Activated CD8-positive, alpha-beta memory T cell treated with anti-CD3 and anti-CD28 coated beads, Interleukin-2, amount 50 U/mL, for 48 hours (primary cell): ENCODE measurements at places on chromosomes 7 and 10.

DNA sequence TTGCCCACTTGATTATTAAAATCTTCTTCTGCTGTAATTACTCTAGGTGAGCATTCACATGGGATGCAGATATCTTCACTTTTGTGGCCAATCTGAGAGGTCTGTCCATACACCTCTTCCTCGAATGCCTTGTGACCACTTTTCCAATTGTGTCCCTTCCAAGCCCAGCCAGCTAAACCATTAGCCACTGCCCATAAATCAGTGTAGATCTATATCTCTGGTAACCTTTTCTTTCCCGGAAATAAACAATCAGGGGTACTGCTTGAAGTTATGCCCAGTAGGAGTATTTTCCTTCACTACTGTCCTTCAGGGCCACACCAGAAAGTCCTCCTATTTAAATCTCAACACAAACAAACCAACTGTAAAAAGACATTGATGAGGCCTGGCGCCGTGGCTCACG lies 104.6 kb upstream of the KCNMA1 start:
- no peak for DNase-seq

- no peak for DNase-seq
These were observed 986.7 kb upstream of the LRRN3 start for GRCh38 chr7:110104243-110104642.

GRCh38 chr7:34296663-34297062 lies 361.4 kb upstream of the NPSR1 start:
- DNase-seq: no peak

GRCh38 chr10:102612964-102613275 lies 31.4 kb upstream of the TRIM8 start:
- no peak for DNase-seq

DNA sequence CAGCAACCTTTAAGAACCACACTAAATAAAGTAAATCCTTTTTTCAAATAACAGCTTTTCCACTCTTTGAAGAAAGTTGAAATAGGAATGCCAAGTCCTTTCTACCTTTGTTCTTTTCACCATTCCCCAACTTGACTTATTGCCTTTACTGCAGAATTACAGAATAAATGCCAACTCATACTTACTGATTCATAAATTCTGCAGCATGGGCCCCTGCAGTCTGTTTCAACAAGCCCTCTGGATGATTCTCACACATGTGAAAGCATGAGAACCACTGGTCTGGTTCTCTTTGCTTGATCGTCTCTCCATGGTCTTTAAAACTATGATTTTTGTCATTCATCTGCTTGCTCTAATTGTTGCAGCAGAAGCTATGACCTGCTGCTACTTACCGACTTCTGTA lies 56.1 kb downstream of the HACD1 start:
- DNase-seq: no peak

DNA sequence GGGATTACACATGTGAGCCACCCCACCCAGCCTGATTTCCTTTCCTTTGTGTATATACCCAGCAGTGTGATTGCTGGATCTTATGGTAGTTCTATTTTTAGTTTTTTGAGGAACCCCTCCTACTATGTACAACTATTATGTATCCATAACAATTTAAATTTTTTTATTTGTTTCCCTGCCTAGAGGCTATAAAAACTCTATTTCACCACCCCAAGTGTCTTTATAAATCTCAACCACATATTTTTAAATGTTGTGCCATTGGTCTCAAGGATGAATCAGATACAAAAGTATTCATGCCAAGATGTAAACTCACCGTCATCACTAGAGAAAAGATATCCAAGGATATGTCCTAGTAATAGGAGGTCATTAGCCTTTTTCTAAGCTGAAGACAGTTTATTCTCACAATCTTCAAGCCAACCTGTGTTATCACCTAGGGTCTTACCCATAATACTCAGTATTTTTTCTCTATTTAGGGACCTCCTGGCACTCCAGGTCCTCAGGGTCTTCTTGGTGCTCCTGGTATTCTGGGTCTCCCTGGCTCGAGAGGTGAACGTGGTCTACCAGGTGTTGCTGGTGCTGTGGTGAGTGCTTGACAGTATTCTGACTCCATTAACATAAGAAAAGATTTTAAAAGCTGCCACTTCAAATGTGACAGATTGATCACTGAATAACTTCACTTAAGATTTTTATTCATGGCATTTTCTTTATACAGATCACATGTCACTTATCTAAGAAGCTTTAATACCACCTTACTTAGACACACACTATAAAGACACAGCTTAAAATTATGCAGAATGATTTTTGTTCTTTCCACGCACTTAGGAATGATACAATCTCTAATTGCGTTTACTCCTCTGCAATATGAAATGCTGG lies 29.4 kb downstream of the COL1A2 start:
- no peak for DNase-seq

DNA sequence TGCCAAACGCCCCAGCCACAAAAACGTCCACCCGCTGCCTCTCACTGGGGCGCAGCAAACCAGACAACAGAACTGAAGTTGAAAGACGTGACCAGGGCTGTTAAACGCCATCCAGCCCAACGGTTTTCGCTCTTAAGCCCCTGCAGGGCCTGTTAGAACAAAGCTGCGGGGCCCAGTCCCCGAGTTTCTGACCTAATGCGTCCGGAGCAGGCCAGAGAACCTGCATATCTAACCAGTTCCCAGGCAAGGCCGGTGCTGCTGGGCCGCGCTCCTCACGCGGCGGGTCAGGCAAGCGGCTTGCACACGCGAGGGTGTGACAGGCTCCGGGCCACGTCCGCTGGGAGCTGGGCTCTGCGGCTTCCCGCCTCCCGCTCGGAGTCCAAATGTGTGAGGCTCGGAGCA lies 87.0 kb downstream of the PTPRN2 start:
- DNase-seq: no peak

GRCh38 chr7:128935342-128935730 lies 2.4 kb upstream of the IRF5 start:
- DNase-seq: no peak

GRCh38 chr7:142496545-142496991 lies 238.7 kb upstream of the PRSS58 start:
- no peak for DNase-seq

DNA sequence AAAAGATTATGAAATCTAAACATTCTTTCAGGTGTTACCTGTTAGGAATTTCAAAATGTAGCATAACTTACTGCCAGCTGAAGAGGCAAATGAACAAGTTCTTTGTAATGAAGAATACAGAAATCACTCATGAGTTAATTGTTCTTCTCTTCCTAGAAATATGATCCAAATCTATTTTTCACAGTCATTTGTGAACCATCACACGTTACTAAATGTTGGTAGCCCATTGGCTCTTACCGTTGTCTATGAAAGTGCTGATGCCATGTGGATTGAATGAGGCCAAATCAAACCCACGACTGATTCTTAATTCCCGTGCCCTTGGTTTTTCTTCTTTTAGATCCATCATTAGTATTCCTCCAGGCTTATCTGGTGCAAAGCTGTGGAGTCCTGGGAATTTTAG lies 15.9 kb upstream of the PON3 start:
- DNase-seq: no peak

DNA sequence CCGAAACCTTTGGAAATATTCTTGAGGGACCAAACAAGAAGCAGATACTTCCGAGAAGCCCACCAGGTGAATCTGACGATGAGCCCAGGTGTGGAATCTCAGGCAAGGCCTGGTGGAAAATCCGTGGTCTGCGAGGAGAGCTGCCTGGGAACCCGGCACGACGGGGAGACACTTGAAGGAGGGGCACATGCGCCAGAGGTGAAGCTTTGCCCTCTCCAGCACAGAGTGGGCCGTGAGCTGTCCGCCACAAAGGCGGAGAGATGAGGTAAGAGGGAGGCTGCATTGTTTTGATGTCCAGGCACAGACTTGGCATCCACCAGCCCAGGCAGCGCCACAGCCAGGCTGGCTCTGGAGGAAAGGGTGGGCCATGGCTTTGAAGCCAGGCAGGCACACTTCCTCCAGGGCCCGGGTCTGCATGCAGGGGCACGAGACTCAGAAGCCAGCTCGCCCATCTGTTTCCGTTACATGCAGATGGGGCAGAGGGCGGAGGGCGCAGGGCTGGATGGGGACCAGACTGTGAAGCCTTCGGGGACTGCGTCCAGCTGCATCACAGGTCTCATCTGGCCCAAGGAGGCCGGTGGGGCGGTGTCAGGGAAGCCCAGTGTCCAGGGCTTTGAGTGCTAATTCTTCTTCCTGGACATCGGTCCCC lies 45.4 kb downstream of the CALML3 start:
- DNase-seq: no peak

GRCh38 chr7:26061678-26062603 lies 90.1 kb upstream of the NFE2L3 start:
- peak; percentile 83 for DNase-seq

GRCh38 chr10:51937308-51938140 lies 238.1 kb upstream of the CSTF2T start:
- no peak for DNase-seq

DNA sequence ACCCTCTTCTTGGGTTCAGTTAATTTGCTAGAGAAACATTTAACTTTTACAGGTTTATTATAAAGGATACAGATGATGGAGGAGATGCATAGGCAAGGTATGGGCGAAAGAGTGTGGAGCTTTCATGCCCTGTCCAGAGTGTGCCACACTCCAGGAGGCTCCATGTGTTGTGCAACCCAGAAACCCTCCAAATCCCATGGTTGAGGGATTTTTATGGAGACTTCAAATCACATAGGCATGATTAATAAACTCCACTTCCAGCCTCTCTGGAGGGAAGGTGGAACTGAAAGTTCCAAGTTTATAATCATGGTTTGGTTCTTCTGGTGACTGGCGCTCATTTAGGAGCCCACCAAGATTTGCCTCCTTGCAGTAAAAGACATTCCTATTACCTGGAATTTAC lies 159.9 kb downstream of the PHTF2 start:
- DNase-seq: no peak

DNA sequence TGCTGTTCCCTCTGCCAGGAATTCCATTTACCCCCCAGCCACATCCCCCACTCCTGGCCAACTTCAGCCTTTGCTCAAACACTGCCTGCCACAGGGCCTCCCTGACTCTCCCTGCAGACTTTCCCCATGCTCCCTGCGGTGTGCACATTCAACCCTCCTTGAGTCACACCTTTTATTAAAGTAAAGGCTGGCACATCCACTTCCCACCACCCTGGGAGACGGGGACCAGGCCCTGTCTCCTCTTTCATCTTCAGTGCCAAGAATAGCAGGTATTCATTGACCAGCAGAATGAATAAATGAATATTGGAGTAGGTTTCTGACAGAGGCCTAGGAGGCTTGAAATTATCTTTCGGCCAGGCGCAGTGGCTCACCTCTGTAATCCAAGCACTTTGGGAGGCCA lies 91.4 kb downstream of the GRK5 start:
- DNase-seq: no peak

- no peak for DNase-seq
These were observed 50.0 kb downstream of the RAB11FIP2 start for GRCh38 chr10:117996709-117997108.

DNA sequence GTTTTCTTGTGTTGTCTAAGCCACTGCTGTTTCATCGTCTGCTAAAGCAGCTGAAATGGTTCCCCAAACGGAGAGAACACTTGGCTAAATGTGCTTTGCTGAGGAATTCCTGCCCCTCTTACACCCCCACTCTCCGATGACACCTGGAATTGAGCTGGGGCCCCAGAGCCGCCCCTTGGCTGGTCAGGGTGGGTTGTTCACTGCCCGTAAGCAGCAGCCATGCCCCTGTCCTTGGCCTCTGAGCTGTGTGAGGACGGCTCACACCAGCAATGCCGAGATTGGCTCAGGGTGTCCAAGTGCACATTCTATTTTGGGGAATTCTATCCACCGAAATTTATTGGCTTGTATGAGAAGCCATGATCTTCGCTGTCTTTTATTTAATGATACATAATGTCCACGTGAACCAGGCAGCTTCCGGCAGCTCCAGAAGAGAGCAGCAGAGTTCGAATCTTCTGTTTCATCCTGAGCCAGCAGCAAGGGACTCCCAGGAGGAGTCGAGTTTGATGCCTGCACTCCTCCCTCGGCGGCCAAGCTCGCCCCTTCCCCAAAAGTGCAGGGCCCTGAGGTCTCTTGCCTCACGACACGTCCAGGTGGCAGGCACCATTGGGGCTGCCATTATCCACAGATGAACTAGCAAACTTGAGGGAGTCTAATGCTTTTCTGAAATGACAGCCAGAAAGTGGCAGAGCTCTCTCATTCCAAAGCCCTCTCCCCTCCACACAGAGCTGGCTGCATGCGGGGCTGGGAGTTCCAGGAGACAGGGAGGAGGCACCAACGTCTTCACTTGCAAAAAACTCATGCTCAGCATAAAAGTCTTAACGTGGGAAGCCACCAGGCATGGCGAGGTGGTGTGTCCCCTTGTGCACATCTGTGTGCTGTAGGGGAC lies 114.0 kb downstream of the WDR37 start:
- no peak for DNase-seq

GRCh38 chr7:87075671-87076404 lies 16.4 kb upstream of the ELAPOR2 start:
- DNase-seq: no peak

- DNase-seq: no peak
These were observed 147.1 kb downstream of the NEURL1 start for GRCh38 chr10:103640436-103641181.

- no peak for DNase-seq
These were observed 22.2 kb downstream of the ARHGAP21 start for GRCh38 chr10:24701447-24701846.

GRCh38 chr7:26307791-26308190 lies 16.1 kb downstream of the SNX10 start:
- DNase-seq: no peak

DNA sequence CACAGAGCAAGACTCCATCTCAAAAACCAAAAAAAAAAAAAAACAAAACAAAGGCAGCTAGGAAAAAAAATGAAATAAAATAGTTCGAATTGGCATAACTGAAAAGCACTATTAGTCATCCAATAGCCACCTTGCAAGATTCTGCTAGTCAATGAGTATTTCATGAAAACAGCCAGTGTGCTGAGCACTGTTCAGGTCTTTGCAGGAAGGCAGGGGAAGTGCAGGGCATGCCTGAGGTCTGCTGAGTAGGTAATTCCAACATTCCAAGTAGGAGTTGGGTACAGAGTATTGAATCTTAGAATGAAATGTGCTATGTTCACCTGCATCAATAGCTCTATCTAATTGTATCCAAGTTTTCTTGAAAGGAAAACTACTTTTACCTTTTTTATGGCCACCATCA lies 22.9 kb downstream of the ABRAXAS2 start:
- DNase-seq: no peak

GRCh38 chr10:78991187-78991586 lies 77.6 kb upstream of the ZMIZ1 start:
- no peak for DNase-seq

DNA sequence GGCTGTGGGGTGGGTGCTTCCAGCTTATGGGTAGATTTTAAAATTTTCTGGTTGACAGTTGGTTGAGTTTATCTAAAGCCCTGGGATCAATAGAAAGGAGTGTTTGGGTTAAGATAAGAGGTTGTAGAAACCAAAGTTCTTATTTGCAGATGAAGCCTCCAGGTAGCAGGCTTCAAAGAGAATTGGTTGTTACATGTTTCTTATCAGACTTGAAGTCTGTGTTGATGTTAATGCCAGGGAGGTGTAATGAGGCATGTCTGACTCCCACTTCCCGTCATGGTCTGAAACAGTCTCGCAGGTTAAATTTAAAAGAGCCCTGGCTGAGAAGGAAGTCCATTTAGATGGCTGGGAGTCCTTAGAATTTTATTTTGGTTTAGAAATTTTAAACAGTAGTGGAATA lies 165.2 kb upstream of the TMEM72 start:
- no peak for DNase-seq

- no peak for DNase-seq
These were observed 47.5 kb downstream of the CTBP2 start for GRCh38 chr10:125112697-125113494.
